HS-5 (cell line): ENCODE measurements at places on chromosomes 5 and 9.

GRCh38 chr9:21688108-21689102, 114.0 kb upstream of the MTAP start:
- DNase-seq = peak; percentile 82

GRCh38 chr9:6869081-6869948, 111.5 kb downstream of the KDM4C start:
- no peak for DNase-seq

DNA sequence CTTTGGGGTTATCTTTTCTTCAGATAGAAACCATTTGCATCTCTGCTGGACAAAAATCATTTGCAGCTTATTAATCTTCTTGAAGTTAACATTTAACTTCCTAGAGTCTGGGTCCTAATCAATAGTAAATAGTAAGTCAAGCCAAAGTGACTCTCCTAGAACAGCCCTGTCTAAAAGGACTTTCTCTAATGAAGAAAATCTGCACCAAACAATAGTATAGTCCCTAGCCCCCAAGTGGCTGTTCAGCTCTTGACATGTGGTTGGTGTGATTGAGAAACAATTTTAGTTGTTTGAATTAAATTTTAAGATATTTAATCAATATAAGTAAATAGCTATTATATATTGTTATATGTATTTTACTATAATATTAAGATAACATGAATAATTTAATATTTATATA, 64.6 kb upstream of the SHB start:
- no peak for DNase-seq

DNA sequence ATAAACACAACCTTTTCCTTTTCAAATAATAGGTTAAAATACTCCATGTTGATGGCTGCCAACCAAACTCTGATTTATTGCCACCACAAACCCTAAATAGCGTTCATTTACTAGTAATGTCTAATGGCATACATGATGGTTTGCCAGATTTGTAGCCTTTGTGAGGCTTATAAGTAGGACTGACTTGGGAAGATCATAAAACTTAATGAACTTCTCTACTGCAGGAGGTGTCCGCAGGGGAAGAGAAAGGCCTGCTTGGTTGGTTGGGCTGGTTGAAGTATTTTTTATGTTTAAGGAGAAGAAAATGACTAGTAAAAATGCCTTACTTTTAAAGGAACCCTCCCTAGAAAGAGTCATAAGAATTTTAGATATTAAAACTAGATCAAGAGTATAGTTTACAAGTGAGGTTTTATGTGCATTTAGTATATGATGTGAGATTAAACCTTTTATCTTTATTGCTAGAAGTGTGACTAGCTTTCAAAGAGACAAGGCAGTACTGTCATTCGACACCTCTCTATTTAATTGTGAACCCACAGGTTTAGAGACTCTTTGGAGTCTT, 5.0 kb downstream of the PBX3 start:
- no peak for DNase-seq

DNA sequence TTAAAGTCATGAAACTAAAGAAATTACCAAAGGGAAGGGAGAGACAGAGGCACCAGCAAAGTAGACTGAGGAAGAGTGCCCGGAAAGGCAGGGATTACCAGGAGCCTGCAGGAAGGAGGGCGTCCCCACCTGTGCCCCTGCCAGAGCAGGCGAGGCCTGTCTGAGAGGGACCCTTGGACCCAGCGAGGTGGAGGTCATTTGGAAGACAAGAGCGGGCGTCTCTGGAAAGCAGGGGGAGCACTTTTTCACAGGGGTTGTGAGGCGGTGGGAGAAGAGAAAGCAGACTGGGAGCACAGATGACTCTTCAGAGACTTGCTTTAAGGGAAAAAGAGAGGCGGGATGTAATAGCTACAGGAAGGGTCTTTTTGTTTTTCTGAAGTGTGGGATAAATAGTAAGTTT, 27.5 kb upstream of the SLC2A8 start:
- no peak for DNase-seq

DNA sequence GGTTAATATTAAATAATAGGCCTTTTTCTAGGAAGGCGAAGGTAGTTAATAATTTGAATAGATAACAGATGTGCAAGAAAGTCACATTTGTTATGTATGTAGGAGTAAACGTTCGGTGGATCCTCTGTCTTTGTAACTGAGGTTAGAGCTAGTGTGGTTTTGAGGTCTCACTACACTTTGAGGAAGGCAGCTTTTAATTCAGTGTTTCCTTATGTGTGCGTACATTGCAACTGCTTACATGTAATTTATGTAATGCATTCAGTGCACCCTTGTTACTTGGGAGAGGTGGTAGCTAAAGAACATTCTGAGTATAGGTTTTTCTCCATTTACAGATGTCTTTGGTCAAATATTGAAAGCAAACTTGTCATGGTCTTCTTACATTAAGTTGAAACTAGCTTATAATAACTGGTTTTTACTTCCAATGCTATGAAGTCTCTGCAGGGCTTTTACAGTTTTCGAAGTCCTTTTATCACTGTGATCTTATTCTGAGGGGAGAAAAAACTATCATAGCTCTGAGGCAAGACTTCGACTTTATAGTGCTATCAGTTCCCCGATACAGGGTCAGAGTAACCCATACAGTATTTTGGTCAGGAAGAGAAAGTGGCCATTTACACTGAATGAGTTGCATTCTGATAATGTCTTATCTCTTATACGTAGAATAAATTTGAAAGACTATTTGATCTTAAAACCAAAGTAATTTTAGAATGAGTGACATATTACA, 45.7 kb downstream of the TGFBR1 start:
- DNase-seq = no peak

DNA sequence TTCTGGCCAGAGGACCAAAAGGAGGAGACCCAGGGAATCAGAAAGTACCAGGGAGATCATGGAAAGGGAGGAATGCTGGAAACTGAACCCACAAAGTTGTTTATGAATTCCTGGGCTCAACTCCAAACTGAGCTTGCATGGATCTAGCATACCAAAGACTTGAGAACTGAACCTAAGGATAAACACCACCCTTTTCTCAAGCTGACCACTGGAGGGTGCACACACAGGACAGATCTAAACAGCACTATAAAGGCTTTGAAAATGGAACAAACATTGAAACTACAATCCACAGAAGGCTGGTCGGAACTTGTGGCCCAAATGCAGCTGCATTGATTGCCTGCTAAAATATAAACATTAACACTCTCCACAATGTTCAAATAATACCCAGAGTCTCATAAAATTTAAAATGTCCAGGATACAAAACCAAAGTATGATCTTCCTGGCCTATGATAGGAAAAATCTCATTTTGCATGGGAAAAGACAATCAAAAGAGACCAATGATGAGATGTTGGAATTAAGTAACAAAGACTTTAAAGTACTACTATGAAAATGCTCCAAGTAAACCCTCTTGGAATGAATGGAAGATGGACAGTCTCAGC, 15.6 kb upstream of the IRF1 start:
- peak; percentile 68 for DNase-seq

DNA sequence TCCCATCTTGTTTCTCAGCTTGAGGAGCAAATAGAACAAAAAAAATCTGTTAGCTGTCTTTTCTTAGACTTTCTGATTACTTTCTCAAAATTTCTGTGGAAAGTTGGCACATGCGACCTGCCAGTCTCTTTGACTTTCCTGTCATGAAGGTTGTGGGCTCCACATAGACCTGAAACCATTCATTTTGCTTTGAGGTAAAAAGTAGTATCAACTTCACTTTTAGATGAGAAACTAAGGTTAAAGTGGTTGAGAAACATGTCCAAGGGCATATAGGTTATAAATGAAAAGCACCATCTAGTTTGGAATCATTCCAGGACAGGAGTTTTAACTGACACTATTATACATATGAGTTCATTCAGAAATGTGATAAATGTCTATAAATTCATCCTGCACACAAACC, 42.7 kb downstream of the ST8SIA4 start:
- no peak for DNase-seq

DNA sequence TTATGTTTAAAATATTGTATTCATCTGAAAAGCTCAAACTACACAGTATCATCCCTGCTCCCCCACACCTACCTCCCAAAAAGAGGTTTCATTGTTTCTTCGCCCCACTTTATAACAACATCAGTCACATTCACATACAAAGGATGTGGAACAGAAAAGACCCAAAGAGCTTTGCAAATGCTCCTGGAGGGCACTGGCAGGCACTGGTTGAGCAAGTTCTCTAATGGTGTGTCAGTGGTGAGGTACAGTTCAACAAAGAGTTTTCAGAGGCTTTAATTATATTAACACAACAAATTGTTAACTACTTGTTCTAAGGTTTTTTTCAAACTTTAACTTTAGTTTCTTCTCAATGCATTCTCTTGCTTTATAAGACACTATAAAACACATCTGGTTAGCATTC, 54.1 kb upstream of the ECM2 start:
- DNase-seq = no peak

- no peak for DNase-seq
These were observed 209.6 kb downstream of the SEMA6A start for GRCh38 chr5:116365006-116365496.

- DNase-seq = no peak
These were observed 772 bp upstream of the TARS1 start for GRCh38 chr5:33439905-33440481.

GRCh38 chr5:9557696-9558095, 11.8 kb upstream of the SEMA5A start:
- DNase-seq = peak; percentile 84

DNA sequence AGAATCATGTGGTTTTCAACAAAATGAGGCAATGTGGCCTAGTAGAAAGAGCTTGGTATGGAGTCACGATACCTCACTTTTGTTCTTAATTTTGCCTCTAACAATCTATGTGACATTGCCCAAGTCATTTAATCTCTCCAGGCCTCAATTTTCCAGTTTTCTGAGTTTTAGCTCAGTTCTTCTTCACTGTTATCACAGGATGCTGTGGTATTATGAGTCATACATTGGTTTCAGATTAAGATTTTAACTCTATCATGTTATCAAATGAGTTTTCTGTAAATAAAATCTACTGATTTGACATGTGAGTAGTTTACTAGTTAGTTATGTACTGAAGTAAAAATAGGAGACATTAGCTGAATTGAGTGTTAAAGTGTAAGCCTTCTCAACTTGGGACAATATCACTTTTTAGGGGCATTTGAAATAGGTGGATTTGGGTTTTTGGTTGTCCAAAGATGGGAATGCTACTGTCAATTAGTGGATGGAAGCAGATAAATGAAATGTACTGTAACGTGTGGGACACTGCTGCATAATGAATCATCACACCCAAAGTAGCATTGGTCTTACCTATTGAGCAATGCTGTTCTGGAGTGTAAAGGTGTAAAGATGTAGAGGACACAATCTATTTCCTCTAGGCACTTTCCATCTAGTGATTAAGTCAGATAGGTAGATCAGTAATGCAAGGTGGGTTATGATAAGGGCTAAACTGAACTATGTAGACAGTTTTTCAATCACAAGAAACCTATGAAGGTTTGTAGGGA, 73.3 kb downstream of the NNT start:
- no peak for DNase-seq

DNA sequence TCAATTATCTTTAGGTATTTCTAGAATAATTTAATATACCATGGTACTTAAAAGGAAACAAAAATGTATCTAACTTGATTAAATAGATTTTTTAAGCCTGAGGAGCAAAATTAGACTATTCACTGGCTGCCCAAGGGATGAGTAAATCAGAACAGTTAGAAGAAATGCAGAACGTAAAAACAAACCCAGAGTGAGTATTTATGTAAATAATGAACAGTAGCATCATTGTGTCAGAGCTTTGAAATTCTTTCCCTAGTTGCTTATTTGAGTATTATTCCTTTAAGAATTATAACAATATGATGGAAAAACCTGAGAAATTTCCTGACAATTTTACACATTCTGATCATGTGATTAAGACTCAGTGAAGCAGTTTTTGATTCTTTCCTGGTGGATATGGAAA, 200.9 kb downstream of the GDNF start:
- no peak for DNase-seq

DNA sequence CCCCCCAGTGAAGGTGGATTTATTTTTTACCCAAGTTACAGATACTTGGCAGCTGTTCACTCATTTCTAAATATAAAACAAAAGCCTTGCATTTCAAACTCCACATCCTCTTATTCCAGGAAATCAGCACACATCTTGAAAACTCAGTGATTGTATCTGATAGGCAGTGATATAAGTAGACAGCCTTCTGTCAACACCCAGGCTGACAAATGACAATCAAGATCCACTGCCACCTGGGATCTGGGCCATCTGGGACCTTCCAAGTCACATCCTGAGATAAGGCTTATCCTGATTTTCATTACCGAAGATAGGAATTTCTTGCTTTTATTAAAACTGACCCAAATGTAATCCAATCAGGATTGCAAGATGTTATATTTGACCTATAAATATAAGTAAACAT, 201.3 kb upstream of the PUM3 start:
- DNase-seq = no peak

DNA sequence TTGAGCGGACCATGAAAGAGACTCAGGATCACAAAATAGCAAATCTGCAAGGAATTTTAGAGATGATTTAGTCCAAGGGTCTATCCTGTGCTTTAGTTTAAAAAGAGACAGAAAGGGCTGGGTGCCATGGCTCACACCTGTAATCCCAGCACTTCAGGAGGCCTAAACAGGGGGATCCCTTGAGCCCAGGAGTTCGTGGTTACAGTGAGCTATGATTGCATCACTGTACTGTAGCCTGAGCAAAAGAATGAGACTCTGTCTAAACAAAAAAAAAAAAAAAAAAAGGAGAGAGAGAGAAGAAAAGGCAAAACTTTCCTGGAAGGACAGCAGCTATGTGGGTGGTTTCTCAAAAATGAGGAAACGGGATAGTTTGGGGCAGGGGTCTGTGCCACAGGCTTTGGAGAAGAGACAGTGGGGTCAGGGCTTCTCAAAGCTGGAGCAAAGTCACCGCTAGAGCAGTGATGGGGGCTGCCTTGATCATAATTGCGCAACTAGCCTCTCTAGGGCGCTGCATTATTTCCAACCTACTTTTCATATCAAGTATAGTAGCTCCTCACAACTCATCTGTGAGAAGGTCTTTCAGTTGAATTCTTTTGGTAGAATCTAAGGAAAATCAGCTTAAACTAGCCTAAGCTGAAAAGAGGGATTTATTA, 8.5 kb upstream of the ANKH start:
- no peak for DNase-seq

- DNase-seq = no peak
These were observed 93.9 kb downstream of the GALNT10 start for GRCh38 chr5:154284433-154284832.

- no peak for DNase-seq
These were observed 757.4 kb downstream of the PTPRD start for GRCh38 chr9:9855177-9856078.

DNA sequence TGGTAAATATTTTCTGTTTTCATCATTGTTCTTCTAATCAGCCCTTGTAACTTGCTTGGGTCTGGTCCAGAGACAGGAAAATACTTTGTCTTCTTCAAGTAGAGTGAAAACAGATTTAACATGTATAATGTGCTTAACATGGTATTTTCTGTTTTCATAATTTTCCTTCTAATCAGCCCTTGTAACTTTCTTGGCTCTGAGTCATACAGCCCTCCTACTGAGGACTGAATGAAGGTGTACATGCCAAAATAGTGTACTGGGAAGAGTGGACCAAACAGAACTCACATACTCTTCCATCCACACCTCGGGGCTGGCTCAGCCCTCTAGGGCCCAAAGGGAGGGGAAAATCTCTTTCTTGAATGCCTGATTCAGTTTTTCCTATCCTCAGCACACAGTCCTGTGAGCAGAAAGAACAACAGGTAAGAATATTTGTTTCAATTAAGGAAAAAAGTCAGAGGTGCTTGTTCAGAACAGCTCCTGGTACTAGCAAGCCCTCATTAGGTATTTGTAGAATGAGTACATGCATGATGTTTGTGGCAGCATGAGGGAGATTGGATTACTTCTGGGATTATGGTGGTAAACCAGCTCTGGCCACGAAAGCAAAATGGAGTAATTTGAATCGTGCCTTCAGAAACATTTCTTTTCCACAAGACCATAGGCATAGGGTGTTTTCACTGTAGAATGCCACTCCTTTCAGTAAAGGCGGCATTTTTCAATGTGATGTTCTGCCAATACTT, 24.2 kb upstream of the MACIR start:
- DNase-seq = no peak
